Fibroblast of skin of right biceps (primary cell): ENCODE measurements at places on chromosomes 1 and 21.

DNA sequence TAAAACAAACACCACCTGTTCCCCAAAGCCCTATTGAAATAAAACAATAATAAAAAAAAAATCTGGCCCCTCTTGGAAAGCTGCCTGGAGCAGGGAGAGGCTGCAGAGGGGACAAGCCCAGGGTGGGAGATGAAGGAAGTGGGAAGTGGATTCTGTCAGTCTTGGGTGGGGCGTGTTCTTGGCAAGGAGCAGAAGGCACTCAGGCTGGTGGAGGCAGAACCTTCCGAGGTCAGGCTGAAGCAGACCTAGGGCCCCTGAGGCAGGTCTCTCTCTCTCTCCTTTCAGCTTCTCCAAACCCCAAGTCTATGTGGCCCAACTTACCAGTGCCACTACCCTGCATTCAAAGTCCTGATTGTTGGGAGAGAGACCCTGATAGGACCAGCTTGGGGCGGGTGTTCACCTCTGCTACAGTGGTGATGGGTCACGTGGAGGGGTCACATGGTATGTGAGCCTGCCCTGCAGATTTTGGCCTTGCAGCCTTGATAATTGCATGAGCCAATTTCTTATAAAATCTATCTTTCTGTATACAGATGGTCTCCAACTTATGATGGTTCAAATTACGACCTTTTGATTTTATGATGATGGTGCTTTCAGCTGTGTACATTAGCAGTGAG lies 145.4 kb upstream of the C1orf174 start:
- no peak for DNase-seq

- DNase-seq: no peak
These were observed 52.6 kb upstream of the SLC35A3 start for GRCh38 chr1:99917214-99917613.

GRCh38 chr1:93346421-93346993 lies 800 bp downstream of the DR1 start:
- DNase-seq: peak; percentile 22

DNA sequence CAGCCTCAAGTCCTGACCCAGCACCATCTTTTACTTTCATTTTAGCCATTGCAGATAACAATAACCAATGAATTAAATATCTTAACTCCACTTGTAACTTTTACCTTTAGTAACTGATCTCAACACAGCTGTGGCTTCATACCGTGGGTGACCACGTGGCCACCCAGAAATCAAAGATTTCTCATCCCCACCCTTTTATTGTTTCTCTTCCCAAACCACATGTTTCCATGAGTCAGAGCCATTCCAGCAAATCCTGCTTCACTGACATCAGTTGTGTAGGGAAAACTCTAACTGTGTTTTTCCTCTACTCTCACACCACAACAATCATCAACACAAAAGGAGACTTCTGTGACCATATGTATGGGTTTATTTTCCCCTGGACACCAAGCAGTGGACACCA lies 25.1 kb upstream of the BRDT start:
- DNase-seq: peak; percentile 82

DNA sequence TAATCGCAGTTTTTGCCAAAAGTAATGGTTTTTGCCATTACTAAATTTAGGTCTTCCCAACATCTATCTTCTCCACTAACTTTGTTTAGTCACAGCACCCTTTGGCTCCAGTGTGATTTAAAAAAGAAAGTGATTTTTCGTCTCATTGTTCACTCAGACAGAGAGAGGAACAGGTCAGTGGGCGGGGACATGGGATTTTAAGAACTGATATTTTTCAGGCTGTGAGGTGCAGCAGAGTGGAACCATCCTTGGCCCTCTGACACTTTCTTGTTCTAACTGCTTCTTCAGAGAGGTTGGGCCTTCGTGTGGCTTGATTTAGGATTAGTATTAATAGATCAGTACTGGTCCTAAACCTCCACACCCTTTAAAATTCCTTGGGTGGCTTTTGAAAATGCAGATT lies 38.8 kb downstream of the CASQ2 start:
- no peak for DNase-seq

DNA sequence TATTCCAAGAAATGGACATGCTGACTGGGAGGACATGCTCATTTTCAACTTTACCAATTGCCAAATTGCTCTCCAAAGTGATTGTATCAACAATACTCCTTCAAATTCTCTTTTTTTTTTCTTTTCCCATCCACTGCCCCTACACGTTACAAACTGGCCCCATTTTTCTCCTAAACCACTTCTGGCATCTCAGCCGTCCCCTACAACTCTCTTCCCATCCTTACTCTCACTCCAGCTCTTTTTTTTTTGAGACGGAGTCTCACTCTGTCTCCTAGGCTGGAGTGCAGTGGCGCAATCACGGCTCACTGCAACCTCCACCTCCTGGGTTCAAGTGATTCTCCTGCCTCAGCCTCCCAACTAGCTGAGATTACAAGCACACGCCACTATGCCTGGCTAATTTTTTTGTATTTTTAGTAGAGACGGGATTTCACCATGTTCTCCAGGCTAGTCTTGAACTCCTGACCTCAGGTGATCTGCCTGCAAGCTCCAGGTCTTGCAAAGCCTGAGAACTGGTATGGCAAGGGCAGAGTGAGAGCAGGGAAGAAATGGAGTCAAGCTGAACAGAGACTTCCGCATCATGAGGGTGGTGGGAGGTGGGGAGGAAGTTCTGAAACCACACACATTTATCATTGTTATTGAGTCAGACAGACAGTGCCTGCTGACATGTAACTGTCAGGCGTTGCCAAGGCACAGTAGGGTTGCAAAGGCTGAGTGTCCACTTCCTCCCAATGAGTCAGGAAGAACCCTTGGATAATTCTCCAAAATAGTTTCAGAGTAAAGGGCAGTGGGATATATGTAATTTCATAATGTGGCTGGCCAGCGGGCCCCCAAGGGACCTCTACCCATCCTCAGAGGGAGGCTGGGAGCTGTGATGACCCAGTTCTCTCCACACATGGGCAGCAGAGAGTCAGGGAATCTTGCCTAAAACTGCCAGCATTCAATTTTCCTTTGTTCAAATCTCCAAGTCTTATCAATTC lies 17.4 kb downstream of the CELA3A start:
- DNase-seq: peak; percentile 96

DNA sequence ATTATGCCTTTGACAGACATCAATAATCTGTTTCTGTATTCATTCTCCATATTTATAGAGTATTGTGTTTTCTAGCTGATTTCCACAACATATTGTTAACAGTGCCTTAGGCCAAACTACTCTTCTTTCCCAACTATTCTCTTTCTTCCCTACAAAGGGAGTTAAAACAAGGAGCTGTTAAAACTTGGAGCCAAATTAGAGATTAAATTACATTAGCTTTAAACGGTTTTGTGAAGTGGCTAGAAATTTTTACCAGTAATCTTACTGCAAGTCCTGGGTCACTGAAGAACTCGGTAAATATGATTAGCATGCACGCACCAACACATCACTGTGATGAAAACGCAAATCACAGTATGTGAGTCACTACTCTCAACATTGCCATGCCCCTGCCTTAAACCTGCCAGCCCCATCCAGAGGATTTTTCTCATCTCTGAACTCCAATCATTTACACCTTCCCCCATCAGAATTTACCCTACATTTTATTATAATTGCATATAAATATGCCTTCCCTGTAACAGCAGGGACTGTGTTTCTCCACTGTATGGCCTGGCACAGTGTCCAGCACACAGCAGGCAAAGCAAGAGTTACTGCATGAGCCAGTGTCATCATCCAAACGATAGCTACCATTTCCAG lies 1.5 kb upstream of the PRDX6 start:
- peak; percentile 70 for DNase-seq

DNA sequence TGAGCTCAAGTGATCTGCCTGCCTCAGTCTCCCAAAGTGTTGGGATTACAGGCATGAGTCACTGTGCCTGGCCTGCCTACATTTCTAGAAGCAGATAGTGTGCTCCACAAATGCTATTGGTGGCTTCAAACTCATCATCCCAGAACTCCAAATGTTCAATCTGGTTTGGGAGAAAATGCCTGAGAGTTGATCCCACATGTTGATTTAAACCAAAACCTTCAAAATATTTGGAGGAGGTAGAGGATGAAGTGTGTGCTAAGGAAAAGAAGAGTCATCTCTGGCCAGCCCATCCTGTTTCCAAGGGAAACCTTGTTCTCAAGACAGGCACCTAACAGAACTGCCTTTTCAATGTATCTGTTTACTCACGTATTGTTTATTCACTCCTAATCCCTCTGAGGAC lies 55.4 kb upstream of the GRHL3 start:
- peak; percentile 11 for DNase-seq

GRCh38 chr1:56396581-56396980 lies 182.8 kb downstream of the PLPP3 start:
- no peak for DNase-seq

- DNase-seq: no peak
These were observed 284.5 kb downstream of the ASTN1 start for GRCh38 chr1:176879784-176880620.

DNA sequence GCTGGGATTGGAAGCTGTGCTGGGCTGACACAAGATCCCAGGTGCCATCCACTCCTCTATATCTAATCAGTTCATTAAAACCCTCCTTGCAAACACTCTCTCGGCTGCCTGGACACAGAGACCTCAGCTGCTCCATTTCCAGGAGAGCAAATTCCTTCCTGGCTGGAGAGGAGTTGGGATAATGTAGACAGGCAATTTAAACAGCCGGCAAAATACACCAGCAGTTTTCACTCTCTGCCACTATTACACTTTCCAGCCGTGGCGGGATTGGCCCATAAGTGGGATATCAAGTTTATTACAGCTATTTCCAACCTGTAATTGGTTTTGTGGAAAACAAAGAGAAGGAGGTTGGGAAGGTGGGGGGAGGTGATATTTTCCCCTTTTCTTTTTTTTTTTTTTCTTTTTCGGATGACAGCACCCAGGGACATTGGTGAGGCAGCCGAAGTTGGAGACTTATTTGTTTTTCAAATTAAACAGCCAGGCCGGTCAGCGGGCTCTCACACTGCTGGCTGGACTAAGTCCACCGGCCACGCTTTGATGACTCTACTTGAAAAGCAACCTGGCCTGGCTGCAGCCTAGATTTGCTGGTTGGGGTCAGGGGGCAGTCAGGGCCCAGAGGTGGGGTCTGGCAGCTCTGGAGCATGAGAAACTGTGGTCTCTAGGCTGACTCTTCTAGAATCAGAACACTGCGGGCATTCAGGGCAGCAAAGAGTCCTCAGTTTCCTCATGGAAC lies 177.4 kb downstream of the IGSF21 start:
- DNase-seq: no peak

DNA sequence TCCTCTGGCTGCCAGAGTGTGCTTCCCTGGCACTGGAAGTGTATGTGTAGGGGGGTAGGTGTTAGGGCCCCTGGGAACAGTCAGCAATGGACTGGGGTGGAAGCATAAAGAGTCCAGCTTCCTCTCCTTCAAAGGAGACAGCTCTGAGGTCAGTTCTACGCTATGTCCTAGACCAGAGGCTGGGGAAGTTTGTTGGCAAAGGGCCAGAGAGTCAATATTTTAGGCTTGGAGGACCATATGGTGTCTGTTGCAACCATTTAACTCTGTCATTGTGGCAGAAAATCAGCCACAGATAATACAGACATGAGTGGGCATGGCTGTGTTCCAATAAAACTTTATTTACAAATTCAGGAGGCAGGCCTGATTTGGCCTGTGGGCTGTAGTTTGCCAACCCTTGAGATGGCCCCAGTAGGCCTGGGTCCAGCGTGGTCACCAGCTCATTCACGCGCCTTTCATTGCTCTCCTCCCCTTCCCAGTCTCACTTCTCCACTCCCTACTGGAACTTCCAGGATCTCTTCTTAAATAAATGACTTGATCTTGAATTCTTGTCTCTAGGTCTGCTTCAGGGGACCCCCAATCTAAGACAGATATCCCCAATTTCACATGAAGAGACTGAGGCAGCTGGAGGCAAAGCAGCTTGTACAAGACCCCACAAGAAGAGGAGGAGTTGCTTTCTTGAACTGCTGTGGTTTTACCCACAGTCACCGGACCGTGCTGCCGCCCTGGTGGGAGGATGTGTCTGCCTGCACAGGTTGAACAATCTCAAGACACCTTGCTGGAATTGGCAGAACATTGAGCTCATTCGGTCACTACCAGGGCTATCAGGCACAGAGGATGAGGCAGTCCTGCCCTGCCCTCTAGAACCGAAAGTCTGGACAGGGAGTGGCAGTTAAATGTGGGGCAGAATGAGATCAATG lies 162.4 kb upstream of the POU3F1 start:
- DNase-seq: no peak

GRCh38 chr21:43775795-43776430 lies at the start of gene CSTB:
CSTB (minus strand) TSS chr21:43776308; CDS start chr21:43776269, 39 bp downstream.
- peak; percentile 71 for DNase-seq

DNA sequence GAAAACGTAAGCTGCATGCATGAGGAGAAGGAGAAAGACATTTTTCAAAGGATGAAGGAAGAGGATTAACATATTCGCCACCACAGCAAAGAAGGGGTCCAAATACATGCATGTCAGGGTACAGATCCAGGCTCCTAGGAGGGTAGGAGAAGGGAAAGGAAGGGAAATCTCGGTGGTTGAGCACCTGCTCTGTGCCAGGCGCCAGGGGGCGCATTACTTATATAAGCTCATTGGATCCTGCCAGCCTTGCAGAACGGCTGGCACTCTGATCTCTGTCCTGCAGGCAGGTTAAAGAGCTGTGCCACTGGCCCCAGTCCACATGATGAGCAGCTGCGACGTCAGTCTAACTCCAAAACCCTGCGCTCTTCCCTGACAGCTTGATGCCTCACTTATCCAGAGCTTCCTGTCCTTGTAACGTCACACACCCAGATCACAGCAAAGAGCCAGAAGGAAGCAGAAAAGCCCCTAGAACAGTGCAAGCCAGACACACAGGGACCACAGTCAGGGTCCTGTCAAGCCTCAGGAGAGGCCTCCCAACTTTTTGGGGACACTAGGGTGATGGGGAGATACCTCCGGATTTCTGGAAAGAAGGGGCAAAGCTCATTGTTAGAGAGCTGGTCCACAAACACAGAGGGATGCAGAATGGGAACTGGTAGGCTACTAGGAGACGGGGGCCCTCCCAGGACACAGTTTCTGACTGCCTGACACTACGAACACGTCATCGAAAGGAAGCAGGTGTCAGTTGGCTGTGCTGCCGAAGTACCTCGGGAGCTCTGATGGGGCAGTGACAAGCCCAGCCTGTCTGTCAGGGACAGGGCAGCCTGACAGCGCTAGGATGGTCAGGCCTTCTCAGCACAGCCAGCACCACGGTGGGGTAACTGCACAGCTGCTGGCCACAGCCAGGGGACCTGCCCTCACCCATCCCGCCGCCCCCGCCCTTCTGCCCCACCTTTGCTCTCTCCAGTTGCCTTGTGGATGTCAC lies 99.1 kb downstream of the BEND5 start:
- peak; percentile 58 for DNase-seq
